ENCODE measurements at places on chromosomes 4 and X. TPM values are rescaled to one million over a fixed set of nuclear protein-coding genes. Genes with fewer than 3 reads are reported as not detected.
A peak's percentile ranks its signal among the peaks of the same experiment; 100 is the strongest.

- H3K27me3 ChIP-seq: no peaks in the 10 kb centered on the region
- no peak for DNase-seq
- H3K36me3 ChIP-seq: no peaks in the 10 kb centered on the region
Observed at GRCh38 chr4:108690738-108691137, 40.3 kb downstream of the OSTC start.

GRCh38 chrX:81378560-81378959 lies 176.7 kb downstream of the SH3BGRL start:
- no peak overlapping the region for H3K27ac ChIP-seq
- no peaks in the 10 kb centered on the region for H3K27me3 ChIP-seq
- H3K4me3 ChIP-seq: no peak overlapping the region

DNA sequence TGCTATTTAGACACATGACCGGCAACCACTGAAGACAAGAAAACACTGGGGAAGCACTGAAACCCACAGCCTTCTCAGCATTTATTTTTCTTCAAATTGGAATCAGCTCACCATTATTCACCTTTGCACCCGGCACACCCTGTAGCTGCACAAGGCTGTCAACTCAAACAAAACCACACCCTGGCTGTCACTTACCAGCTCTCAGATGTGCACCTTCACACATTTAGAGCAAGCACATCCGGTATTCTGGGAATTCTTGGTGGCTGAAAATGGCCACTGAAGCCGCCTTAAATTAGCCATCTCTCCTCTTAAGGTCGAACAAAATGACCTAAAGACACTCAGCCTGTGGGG lies 5.9 kb downstream of the ZFYVE28 start:
- H3K27ac ChIP-seq: peak overlapping the region; percentile 29
- DNase-seq: no peak
- H3K4me3 ChIP-seq: no peak overlapping the region
- H3K36me3 ChIP-seq: no peaks in the 10 kb centered on the region
- H3K27me3 ChIP-seq: no peaks in the 10 kb centered on the region

GRCh38 chrX:10110984-10111363 lies 45.8 kb upstream of the CLCN4 start:
- DNase-seq: no peak
- no peaks in the 10 kb centered on the region for H3K27me3 ChIP-seq
- no peak overlapping the region for H3K4me3 ChIP-seq
- no peak overlapping the region for H3K27ac ChIP-seq
- H3K36me3 ChIP-seq: no peaks in the 10 kb centered on the region
- no peaks in the 10 kb centered on the region for H3K4me1 ChIP-seq

DNA sequence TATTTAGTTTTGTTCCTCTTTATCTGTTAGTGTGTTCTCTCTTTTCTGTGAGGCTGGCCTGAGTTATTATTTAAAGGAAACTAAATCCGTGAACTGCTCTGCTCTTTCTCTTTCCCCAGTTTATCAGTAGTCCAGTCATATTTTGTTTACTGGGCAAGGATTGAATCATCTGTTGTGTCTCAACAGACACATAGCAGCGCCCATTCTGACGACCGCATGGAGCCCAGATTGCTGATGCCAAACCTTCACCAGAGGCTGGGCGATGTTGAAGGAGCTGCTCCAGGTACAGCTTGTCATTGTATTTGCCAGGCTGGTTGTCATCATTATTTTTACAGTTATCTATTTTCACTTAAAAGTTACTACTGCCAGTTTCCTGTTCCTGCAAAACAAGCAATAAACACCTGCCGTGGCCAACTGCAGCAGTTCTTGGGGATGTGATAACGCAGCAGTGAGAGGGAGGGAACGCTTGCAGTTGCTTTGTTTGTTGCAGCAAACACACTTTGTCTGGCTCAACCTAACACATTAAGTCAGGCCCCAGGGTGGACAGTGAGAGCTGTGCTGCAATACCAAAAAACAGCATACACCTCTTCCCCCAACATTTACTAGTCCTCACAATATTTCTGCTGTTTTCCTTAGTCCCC lies 10.1 kb downstream of the REELD1 start:
- H3K4me3 ChIP-seq: no peak overlapping the region
- H3K27me3 ChIP-seq: no peaks in the 10 kb centered on the region
- H3K27ac ChIP-seq: no peak overlapping the region
- H3K36me3 ChIP-seq: no peaks in the 10 kb centered on the region
- DNase-seq: no peak
- no peaks in the 10 kb centered on the region for H3K4me1 ChIP-seq

GRCh38 chr4:138686106-138686835 lies 329.3 kb upstream of the NOCT start:
- no peaks in the 10 kb centered on the region for H3K36me3 ChIP-seq
- H3K4me1 ChIP-seq: no peaks in the 10 kb centered on the region
- no peak overlapping the region for H3K27ac ChIP-seq
- no peak for DNase-seq

DNA sequence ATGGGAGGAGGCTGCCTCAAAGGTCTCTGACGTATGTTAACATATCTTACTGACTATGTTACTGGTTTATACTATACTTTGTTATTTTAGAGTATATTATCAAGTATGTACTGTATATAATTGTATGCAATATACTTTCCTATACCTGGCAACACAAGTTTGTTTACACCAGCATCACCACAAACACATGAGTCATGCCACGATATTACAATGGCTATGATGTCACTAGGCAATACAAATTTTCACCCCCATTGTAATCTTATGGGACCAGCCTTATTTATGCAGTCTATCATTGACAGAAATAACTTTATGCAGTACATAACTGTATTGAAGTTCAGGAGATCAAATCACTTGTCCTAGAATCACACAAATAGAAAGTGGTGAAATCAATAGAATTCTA lies 329.9 kb upstream of the SLC7A11 start:
- no peak overlapping the region for H3K27ac ChIP-seq
- H3K36me3 ChIP-seq: no peaks in the 10 kb centered on the region
- DNase-seq: no peak
- no peaks in the 10 kb centered on the region for H3K4me1 ChIP-seq

- H3K4me3 ChIP-seq: no peak overlapping the region
- no peak for DNase-seq
- no peaks in the 10 kb centered on the region for H3K4me1 ChIP-seq
- no peaks in the 10 kb centered on the region for H3K36me3 ChIP-seq
- H3K27ac ChIP-seq: no peak overlapping the region
Observed at GRCh38 chrX:8141896-8142295, 29.2 kb downstream of the VCX2 start.

DNA sequence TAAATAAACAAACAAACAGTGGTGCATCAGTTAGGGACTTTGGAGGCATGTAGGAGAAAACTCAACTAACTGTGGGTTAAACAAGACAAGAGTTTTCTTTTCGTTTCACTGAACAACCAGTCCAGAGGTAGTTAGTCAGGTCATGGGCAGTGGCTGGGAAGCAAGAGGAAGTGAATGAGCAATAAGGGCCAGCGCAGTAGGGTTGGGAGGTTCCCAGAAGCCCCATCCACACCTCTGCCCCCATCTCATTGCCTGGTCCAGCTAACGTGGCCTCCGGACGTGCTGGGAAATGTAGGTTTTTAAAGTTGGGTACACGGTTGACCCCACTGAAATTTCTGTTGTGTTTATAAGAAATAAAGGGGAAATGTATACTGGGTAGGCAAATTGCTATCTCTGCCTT lies 8.7 kb downstream of the GLOD5 start:
- H3K27me3 ChIP-seq: peaks cover 6% of the 10 kb centered on the region
- no peak overlapping the region for H3K4me3 ChIP-seq
- H3K36me3 ChIP-seq: no peaks in the 10 kb centered on the region
- H3K4me1 ChIP-seq: no peaks in the 10 kb centered on the region

GRCh38 chrX:33195698-33196097 lies 15.7 kb downstream of the DMD start:
- no peaks in the 10 kb centered on the region for H3K36me3 ChIP-seq
- H3K4me1 ChIP-seq: no peaks in the 10 kb centered on the region
- no peaks in the 10 kb centered on the region for H3K27me3 ChIP-seq
- no peak overlapping the region for H3K4me3 ChIP-seq
- no peak overlapping the region for H3K27ac ChIP-seq

- no peaks in the 10 kb centered on the region for H3K4me1 ChIP-seq
- H3K27ac ChIP-seq: no peak overlapping the region
- no peaks in the 10 kb centered on the region for H3K27me3 ChIP-seq
- DNase-seq: no peak
- no peak overlapping the region for H3K4me3 ChIP-seq
Observed at GRCh38 chrX:82127228-82128123, 925.6 kb downstream of the SH3BGRL start.

GRCh38 chr4:173488656-173489055 lies 41.4 kb downstream of the HAND2 start:
- H3K27me3 ChIP-seq: no peaks in the 10 kb centered on the region
- DNase-seq: no peak
- no peaks in the 10 kb centered on the region for H3K36me3 ChIP-seq
- no peak overlapping the region for H3K4me3 ChIP-seq
- no peak overlapping the region for H3K27ac ChIP-seq
- H3K4me1 ChIP-seq: no peaks in the 10 kb centered on the region

DNA sequence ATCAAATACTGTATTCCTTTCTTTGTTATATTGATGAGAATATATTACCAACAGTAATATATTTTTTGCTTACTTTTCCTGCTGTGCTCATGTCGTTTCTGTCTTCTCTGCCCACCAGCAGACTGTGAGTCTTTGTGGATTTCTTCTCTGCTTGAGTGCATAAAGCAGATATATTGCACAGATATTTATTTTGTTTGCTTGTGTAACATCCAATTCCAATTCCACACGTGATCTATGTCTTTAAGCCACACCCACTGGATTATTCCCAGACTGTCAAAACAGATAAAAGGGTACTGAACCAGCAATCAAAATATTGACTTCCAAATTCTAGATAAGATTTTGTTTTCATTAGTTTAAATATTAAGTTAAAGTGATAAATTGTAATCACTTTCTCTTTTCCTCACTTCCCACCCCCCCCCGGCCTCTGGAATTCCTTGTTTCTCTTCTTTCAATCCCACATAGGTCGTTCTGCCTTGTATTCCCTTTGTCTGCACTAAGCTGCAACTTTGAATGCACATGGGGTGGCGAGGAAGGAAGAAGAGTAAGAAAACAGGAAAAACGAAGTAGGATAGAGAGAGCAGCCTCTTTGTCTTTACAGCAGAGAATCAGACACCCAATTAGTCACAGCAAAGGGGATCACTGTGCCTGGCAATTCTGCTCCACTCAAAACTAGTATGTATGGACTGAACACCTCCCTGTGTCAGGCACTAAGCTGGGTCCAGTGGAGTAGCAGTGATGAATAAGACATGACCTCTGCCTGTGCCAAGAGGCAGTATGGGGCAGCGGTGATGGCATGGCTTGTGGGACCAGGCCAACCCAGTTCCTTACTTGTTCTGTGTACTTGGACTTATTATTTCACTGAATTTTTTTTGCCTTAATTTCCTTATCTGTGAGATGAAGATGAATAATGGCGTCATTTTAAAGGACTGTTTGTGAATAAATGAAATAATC lies at the start of gene ADH1B:
Gene ADH1B, minus strand, starts transcription at position 161 of the 951 bp plus-strand sequence. Its CDS starts 70 bp downstream, at position 91.
- peak within 1 kb of the TSS; percentile 72 for H3K27ac ChIP-seq
- no peaks in the 10 kb centered on the region for H3K27me3 ChIP-seq
- DNase-seq: no peak
- no peaks in the 10 kb centered on the region for H3K4me1 ChIP-seq

GRCh38 chr4:27046851-27047250 lies 186.2 kb downstream of the STIM2 start:
- no peak overlapping the region for H3K4me3 ChIP-seq
- no peak overlapping the region for H3K27ac ChIP-seq

GRCh38 chr4:151744614-151745013 lies 16.2 kb downstream of the GATB start:
- no peak overlapping the region for H3K4me3 ChIP-seq
- DNase-seq: no peak
- H3K27ac ChIP-seq: peak overlapping the region; percentile 70
- H3K27me3 ChIP-seq: no peaks in the 10 kb centered on the region
- H3K36me3 ChIP-seq: no peaks in the 10 kb centered on the region

GRCh38 chr4:3041192-3042142 lies 32.9 kb downstream of the HTT-AS start:
- no peaks in the 10 kb centered on the region for H3K36me3 ChIP-seq
- H3K4me3 ChIP-seq: peak overlapping the region; percentile 38
- peak overlapping the region; percentile 50 for H3K27ac ChIP-seq
- no peaks in the 10 kb centered on the region for H3K27me3 ChIP-seq
- peak; percentile 28 for DNase-seq

- no peak overlapping the region for H3K4me3 ChIP-seq
- no peaks in the 10 kb centered on the region for H3K27me3 ChIP-seq
- DNase-seq: no peak
- no peaks in the 10 kb centered on the region for H3K4me1 ChIP-seq
- no peak overlapping the region for H3K27ac ChIP-seq
Observed at GRCh38 chr4:44351069-44351468, 97.5 kb downstream of the KCTD8 start.

DNA sequence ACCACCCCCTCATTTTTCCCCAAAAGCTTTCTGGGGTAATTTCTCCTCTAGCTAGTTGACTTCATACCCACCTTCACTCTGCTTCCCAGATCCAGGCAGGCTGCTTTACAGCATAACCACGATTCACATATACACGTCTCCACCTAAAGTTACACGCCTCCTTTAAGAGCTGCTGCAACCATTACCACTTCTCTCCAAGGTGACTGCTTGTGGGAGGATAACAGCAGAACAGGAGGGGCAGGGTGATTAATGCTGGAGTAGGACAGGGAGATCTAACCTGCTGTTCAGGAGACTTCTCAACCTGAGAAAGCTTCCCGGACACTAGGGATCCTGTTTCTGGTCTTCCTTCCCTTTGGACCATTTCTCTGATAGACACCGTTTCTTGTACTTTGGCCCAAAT lies 77.4 kb downstream of the MGST2 start:
- no peaks in the 10 kb centered on the region for H3K36me3 ChIP-seq
- H3K4me1 ChIP-seq: peaks cover 5% of the 10 kb centered on the region
- H3K27ac ChIP-seq: no peak overlapping the region
- H3K27me3 ChIP-seq: no peaks in the 10 kb centered on the region
- no peak overlapping the region for H3K4me3 ChIP-seq

- H3K27me3 ChIP-seq: no peaks in the 10 kb centered on the region
- H3K4me1 ChIP-seq: no peaks in the 10 kb centered on the region
- H3K36me3 ChIP-seq: no peaks in the 10 kb centered on the region
- no peak for DNase-seq
Observed at GRCh38 chr4:122224348-122224747, 72.2 kb downstream of the BLTP1 start.

The CLDN34 gene
- total RNA-seq: not detected

The DGKK gene
- total RNA-seq: not detected

The SMIM43 gene
- not detected for total RNA-seq

The MEPE gene
- total RNA-seq: not detected

The CSAG3 gene
- total RNA-seq: not detected

The WDFY3 gene
- 146 TPM for total RNA-seq

The FGG gene
- total RNA-seq: not detected

The KLHL15 gene
- total RNA-seq: 23.2 TPM

The ERCC6L gene
- 0.52 TPM for total RNA-seq

The XG gene
- not detected for total RNA-seq

The SCRG1 gene
- not detected for total RNA-seq

All from uterus (tissue), 4 donors.